ENCODE measurements at places on chromosomes 2 and 18.

GRCh38 chr2:3422161-3422779 is 42.8 kb downstream of the TRAPPC12 start:
- DNase-seq, result no peak

- no peak for DNase-seq
Observed at GRCh38 chr18:2559249-2559648, 12.1 kb downstream of the METTL4 start.

- DNase-seq, result no peak
Observed at GRCh38 chr2:128313091-128313836, 5.4 kb downstream of the HS6ST1 start.

- DNase-seq, result no peak
Observed at GRCh38 chr2:164711766-164712138, 90.5 kb upstream of the GRB14 start.

- no peak for DNase-seq
Observed at GRCh38 chr18:35564795-35565453, 16.6 kb upstream of the GALNT1 start.
